ENCODE measurements at places on chromosomes 12 and 14.

DNA sequence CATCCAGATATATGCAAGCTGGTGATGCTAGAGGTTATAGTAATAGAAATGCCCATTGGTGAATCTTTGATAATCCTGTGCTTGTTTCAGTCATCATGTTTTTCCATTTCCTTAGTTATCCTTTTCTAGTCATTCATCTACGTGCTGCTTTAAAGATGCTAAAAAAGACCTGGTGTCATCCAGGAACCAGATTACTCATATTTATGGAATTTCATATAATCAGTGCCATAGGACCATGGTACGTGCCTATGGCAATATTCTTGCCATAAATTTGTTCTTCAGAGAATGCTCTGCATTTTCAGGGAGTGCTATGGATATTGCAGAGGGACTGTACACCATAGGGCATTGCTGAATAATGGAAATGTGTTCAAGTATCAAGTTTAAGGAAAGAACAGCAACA, 267.3 kb downstream of the AKAP6 start:
- DNase-seq, result no peak

DNA sequence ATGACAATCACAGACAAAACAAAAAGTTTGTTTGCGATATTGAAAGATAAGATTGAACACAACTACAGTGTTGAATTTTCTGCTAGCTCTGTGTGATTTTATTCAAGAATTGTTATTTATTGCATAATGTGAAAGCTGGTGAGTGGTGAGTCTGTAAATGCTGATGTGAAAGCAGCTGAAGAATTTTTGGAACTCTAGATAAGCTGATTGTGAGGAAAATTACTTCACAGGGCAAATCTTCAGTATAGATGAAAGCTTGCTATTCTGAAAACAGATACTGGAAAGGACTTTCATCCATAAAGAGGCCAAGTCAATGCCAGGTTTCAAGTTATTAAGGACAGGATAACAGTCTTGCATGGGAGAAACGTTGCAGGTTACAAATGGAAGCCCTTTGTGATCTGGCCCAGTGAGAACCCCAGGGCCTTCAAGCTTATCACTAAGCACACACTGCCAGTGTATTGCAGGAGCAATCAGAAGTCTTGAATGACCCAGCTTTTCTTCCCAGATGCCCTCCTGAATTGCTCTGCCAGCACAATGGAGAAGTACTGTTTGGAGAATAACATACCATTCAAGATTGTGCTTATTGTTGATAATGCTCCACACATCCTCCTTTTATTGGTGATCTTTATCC, 153.7 kb downstream of the PCNX1 start:
- DNase-seq, result no peak

- no peak for DNase-seq
Measured at GRCh38 chr14:79502136-79502750, 709.1 kb downstream of the DIO2 start.

- DNase-seq, result no peak
Measured at GRCh38 chr12:3247077-3247476, 169.9 kb downstream of the TSPAN9 start.

DNA sequence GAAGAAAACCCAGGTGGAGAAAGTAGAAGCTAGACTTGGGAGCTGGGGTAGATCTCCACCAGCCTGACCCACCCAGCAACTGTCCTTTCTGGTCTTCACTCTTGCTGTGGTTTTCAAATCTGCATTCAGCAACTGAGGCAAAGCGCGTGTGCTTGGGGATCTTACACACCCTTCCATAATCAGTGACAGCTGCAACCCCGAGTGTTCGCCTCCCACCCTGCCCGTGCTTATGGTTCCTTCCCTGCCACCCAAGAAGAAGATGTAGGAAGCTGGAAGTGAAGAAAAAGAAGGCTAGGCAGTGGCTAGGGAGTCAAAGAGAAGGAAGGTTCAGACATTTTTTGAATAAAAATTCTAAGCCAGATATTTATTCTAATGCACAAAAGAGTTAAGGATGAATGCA, 162.6 kb upstream of the CCND2 start:
- no peak for DNase-seq

- no peak for DNase-seq
Measured at GRCh38 chr12:119258149-119258548, 76.4 kb upstream of the CCDC60 start.

DNA sequence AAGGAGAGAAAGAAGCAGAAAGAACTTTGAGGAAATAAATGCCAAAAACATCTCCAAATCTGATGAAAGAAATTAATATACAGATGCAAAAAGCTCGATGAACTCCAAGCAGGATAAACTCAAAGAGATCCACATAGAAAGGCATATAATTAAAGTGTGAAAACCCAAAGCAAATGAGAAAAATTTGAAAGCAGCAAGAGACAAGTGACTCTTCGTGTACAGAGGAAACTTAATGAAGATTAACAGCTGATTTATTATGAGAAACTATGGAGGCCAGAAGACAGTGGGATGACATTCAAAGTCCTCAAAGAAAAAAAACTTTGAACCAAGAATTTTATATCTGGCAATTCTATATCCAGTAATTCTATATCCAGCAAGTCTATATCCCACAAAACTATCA, 163.0 kb upstream of the TMCC3 start:
- DNase-seq, result no peak

DNA sequence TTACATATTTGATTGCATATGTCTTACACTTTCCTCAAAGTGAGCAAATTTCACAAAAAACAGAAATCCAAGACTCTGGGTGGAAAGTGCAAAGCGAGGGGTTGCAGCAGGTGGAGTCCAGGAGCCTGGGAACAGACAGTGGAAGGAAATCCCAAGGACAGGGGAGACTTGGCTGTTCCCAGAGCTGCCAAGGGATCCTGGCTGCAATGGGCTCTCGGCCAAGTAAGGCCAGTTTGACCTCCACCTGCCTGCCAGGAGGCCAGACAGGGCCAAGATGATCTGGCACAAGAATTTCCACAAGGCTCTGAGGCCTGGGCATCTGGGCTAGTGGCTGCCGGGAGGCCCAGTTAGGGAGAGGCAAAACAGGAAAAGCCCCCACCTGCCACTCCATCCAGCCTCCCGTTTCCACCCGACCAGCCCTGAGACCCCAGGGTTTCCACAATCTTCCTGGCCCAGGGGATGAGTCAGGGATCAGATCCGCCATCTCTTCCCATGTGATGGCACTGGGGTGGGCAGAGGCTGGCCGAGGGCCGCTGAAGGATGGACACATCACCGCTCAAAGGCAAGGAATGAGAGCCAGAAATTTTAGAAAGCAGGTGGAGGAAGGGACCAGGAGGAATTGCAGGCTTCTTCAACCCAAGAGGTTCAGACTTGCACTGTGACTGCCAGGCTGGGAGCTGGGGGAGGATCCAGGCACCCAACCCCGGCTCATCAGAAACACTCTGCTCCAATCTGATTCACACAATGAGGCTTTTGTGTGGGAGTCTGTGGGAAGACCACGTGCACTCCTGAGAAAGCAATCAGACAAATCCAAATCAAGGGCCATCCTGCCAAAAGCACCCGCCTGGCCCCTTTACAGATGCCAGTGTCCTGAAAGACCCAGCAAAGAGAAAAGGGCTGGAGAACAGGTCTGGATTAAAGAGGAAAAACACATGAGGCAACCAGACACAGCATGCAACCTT, 16.3 kb downstream of the SCARB1 start:
- no peak for DNase-seq

- DNase-seq, result peak; percentile 19
Measured at GRCh38 chr14:58077621-58078020, 74.4 kb downstream of the ARMH4 start.

GRCh38 chr12:99026332-99027054, 381.4 kb downstream of the APAF1 start:
- no peak for DNase-seq

DNA sequence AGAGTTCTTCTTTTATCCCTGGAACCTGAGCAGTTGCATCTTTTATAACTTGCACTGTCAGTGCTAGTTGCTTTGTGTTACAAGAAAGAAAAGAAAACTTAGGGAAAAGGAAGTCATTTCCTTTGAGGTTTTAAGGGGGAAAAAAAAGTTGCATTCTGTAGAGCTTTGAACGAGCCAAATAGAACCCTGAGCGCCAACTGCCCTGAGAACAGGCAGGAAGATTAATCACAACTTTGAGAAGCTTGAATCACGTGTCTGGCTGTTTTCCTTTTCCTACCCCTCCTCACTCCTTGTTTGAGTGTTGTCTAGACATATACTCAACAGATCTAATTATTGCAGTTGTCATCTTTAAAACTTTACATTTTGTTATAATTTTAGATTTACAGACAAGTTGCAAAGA, 12.5 kb downstream of the PCNX1 start:
- DNase-seq, result no peak

GRCh38 chr12:63893170-63893569, 48.7 kb downstream of the SRGAP1 start:
- no peak for DNase-seq

DNA sequence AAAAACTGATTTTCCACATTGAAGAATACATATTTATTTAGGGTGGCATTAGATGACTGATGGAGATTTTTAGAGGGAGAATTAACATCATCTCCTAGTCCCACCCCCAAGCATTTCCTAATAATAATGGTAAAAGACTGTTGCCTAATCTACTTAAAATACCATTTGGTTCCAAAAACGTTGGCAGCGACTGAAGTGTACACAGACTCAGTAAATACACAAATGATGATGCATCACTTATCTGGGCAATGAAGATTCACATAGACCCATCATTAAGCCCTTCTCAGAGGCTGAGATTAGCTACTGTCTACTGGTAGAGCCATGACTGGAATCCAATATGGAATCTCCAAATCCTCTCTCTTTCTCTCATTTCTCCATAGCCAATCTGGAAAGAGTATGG, 18.2 kb downstream of the RTN1 start:
- no peak for DNase-seq

DNA sequence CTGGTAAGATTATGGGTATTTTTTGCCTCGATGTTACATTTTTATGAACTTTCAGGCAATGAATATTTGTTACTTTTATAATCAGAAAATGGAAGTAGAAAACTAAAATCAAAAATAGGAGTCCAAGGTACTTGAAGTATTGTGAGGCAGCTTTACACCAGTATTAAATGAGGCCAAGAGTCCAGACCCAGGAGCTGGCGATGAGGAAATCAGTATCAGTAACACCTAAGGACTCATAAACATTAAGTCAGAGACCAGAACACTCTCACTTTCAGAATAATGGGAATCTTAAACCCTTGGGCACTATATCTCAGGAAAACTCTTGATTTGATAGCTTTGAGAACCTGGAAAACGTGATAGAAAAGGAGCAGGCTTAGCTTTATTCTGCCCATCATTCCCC, 208.8 kb downstream of the GXYLT1 start:
- DNase-seq, result no peak

GRCh38 chr14:88933191-88933590, 108.7 kb downstream of the TTC8 start:
- DNase-seq, result no peak

DNA sequence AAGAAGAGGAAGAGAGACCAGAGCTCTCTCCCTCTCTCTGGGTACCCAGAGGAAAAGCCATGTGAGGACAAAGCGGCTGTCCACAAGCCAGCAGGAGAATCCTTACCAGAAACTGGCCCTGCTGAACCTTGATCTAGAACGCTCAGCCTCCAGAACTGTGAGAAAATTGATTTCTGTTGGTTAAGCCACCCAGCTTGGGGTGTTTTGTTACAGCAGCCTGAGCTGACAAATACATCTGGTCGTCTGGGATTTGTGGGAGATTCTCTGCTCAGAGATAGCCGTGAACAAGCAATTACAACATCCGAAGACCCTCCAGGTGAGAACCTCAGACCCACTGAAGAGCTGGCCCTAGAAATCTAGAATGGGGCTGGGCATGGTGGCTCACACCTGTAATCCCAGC, 6.5 kb upstream of the PRIMA1 start:
- no peak for DNase-seq

GRCh38 chr12:30934811-30935210, 8.3 kb downstream of the TSPAN11 start:
- DNase-seq, result no peak

DNA sequence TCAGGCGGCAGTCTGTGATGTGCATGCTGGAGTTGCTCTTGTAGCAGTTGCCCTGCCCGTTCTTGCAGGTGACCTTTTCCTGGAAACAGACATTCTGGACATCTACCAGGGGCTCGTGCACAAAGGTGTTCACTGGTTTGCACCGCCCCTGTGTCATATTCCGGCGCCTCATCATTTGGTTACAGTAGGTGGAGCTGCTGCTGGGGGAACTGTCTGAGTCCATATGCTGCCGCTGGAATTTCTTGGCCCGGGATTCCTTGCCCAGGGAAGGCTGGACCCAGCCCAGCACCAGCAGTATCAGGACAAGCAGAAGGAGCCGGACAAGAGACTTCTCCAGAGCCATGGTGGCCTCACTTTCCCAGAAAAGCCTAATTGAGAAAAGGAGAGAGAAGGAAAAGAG, 918 bp downstream of the RNASE1 start:
- DNase-seq, result no peak

DNA sequence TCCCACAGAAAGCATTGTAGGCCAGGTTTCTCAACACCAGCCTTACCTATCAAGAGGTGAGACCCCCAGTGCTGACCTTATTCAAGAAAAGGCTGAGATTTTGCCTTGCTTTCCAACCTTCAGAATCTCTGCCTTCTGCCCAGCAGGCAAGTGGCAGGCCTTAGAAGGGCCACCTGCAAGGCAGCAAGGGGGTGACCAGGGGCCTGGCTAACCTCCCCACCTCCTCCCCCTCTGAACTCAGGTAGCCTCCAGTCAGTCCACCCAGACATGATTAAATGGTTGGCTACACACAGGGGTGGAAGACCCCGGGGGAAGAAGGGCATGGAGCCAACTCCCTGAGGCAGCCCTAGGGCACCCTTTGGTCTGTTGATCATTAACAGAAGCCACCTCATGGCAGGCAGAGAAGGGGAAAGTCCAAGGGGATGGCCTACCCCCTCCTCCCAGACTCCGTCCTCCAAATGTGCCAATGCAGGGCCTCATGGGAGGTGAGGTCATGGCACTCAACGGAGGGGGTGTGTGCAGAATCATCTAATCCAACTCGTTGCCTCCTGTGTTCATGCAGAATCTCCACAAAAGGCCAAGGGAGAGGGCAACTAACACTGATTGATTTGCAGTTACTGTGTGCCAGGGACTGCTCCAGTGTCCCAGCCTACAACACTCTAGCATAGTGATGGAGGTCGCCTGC, 8.5 kb downstream of the ZFP36L1 start:
- no peak for DNase-seq

- DNase-seq, result no peak
Measured at GRCh38 chr12:113935459-113935858, 30.7 kb downstream of the RBM19 start.

DNA sequence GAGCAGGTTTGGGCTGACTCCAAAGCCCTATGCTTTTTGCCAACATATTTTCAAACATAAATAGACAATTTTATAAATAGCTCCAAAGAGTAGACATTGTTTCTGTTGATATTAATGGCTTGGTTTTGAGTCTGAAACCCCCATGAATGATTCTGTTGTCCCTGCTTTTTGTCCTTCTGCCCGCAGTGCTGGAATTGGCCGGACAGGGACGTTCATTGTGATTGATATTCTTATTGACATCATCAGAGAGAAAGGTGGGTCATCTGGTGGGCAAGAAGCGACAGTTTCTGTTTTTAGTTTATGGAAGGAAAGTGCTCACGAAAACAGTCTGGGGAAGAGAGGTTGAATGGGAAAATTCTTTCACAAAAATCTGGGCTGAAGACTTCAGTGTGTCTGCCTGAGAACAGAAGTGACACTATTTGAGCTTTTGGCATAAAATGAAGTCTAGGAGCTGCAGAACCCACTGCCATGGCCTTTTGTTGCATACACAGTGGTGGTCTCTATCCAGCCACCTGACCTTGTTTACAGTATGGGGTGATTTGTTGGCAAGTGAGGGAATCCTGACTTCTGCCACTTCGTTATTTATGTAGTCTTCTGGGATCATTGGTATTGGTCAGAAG, 69.6 kb downstream of the PTPN11 start:
- no peak for DNase-seq

Data from HS-27A (cell line).